Karpas-422 (cell line): ENCODE measurements at places on chromosomes 13 and 19.

GRCh38 chr13:26022538-26023292 is 29.1 kb downstream of the SHISA2 start:
- no peak for DNase-seq

- no peak for DNase-seq
Observed at GRCh38 chr13:56720841-56721240, 419.9 kb upstream of the PRR20A start.

DNA sequence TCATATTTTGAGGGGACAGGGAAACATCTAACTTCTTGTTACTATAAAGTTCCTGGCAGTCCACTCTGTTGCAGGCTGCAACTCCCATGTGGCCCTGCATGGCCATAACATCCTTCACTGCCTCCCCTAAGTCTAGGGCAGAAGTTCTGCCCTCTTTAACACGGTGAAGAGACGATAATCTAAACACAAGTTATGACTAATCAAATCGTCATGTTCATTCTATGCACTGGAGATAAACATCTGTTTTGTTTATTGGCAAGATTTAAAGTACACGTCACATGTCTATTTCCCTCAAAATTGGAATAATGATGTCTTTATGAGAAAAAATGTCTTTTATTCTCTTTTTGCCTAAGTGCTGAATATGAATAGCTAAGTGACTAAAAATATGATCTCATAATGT is 1629.4 kb downstream of the PCDH9 start:
- DNase-seq: no peak

DNA sequence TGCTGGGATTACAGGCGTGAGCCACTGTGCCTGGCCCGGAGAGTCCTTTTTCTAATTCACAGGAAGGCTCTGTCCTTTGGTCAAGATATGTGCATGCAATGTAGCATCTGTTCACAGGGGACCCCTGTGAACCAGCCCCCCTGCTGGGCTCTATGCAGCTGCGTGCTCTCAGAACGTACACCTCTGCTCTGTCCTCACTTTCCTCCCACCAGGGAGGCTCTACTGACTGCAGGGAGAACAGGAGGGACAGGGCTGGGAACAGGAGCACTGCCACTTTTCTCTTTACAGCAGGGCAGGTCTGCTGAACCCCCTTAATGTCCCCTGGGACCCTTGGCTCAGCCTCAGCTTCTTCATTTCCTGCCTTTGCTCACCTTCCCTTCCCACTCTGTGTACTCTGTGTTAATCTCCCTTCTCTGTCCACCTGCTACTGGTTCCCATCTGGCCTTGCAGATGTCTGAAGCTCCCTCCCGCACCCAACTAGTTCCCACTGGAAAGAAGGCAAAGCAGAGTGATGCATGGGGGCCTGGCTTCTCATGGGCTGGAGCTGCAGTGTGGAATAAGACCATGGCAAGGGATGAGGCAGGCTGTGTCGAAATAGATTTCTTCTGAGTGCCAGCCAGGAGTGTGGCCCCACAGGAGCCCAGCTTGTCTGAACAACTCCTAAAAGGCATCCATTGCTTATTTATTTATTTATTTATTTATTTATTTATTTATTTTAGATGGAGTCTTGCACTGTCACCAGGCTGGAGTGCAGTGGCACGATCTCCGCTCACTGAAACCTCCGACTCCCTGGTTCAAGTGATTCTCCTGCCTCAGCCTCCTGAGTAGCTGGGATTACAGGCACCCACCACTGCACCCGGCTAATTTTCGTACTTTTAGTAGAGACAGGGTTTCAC is 7.2 kb downstream of the ADGRE2 start:
- no peak for DNase-seq

GRCh38 chr13:25727250-25727649 is 324.6 kb downstream of the SHISA2 start:
- DNase-seq: no peak

- DNase-seq: no peak
Observed at GRCh38 chr13:83204886-83205285, 677.4 kb downstream of the SLITRK1 start.

DNA sequence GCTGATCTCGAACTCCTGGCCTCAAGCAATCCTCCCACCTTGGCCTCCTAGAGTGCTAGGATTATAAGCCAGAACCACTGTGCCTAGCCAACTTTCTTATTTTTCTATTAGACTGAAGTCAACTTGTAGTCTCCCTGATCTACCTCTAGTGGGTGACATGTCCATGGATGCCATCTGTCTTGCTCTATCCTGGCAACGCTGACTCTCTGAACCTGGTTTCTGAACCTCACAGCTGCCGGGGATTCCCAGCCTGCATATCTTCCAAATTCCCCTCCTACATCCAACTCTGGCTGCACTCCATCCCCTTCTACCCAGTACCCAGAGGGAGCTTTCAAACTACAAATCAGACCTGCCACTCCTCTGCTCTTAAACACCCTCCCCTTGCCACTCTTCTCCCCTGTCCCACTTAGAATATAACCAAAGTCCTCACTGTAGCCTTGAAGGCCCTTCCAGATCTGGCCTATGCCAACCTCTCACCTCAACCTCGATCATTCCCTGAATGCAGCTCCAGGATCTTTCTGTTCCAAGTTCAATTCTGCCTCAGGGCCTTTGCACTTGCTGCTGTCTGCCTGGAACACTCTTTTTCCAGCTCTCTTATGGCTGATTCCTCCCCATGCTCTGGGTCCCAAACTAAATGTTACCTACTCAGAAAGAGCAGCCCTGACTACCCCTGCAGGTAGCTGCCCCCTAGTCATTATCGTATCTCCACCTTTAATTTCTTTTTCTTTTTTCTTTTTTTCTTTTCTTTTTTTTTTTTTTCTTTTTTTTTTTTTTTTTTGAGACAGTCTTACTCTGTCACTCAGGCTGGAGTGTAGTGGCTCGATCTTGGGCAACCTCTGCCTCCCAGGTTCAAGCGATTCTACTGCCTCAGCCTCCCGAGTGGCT is 2.2 kb downstream of the CLIP3 start:
- DNase-seq: no peak

GRCh38 chr19:34172661-34173192 is 423 bp downstream of the LSM14A start:
- DNase-seq: no peak

DNA sequence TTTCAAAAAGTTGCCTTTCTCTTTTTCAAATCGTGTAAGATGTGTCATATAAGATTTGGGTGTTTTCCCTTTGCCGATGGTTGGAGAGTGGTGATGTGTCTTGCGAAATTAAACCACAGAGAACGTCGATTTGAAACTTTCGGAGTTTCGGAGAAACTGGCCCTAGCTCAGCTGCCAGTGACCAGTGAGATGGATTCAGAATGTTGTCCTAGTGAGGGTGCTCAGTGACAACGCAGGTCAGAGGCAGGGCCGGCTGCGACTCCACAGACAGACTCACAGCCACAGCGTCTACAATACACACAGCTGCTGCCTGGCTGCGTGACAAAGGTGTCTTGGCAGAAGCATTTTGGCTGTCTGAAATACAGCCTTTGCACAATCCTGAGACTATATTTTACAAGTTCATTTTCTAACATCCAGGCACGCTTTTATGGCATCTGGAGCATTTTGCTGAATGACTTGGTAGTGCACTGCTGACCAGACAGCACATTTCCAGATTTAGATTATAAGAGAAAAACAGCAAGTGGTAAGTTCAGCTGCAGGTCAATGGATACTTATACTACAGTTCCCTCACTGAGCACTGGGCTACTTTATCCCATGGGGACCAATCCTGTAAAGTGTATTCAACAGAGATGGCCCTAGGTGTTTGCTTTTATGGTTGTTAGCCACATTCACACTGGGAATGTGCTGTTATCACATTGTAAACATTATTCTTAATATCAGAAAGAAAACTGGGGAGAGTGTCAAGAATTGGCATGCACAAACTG is 207.5 kb downstream of the KCNRG start:
- no peak for DNase-seq
